ENCODE measurements at places on chromosomes 6 and 20.
A peak's percentile ranks its signal among the peaks of the same experiment; 100 is the strongest.

DNA sequence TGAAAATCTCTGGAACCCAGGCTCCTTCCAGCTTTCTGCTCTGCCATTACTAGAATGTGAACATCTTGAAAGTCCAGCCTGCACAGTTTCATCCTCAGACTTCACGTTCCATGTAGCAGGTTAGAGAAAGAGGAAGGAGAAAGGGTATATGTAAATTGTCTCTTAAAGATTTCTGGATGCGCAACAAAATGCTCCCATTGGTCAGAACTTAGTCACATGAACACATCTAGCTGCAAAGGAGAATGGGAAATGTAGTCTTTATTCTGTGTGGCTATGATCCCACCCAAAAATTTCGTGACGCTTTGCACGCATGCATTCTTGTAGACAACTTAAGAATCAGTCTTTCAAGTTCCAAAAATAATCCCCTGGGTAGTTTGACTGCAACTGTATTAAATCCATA, 46.4 kb upstream of the CHD6 start:
- peak; percentile 3 for DNase-seq

DNA sequence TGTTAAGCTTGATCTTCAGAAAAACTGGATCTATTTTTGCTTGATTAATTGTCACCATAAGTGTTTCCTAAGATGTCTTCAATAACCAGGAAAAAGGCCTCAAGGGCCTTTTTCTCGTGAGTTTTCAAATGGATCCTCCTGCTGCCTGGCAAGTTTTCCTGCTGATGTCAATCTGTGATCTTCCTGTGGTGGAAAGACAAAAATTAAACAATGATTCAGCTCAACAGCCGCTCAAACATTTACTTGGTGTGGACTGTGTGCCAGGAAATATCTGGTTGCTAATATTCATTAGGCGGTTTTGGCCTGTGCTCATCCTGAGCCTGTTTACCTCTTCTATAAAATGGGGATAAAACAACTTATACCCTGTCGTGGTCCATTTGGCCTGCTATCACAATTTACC, 35.4 kb upstream of the SSTR4 start:
- DNase-seq, result peak; percentile 19

DNA sequence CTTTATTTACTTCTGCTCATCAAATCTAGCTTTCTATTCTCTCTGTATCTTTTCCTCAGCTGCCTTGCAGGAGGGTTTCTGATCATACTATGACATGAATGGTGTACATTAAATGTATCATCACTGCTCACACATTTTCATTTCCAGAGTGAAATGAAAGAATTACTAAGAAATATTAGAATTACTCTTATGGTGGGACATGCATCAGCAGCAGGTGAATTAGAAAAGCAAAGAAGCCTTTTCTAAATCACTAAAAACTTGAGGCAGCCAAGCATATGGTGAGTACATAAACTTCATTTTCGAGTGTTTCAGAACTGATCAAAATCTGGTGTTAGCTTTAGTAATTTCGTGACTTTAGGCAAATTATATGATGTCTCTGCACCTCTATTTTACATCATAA, 23.6 kb downstream of the IL17A start:
- no peak for DNase-seq

- no peak for DNase-seq
Observed at GRCh38 chr6:3045777-3046176, 22.5 kb upstream of the RIPK1 start.

DNA sequence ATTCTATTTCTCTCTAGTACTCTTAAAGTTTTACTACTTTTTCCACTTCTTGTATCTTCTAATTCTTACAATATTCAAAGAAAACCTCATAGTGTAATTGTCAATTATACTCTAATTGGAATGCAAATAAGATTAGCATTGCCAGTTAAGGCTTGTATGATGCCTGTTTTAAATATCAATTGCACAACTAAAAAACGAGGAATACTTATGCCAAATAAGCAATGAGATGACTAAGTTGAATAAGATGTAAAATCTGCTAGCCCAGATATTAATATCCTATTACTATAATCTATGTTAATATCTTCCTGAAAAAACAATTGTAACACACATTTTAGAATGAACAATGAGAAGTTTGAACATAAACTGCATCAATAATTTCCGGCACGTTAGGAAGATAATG, 13.3 kb upstream of the AKAP7 start:
- DNase-seq, result no peak

DNA sequence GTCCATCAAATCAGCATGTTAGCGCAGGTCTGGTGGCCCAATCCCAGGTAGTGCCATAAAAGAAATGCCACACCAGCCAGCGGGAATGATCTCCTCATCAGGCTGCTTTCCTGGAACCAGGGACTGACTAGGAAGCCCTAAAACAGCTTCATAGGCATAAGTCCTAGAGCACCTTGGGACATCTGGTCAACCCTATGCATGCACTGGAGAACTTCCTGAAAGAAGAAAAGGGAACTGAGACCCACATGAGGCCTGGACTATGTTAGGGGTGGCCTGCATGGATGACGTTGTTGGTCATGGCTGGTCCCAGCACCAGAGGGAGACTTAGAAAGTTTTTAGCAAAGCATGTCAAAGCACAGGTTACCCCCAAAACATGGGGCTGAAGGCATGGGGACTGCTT, 7.6 kb upstream of the KCNK16 start:
- DNase-seq, result no peak

- DNase-seq, result no peak
Observed at GRCh38 chr6:75348882-75349261, 64.3 kb upstream of the TMEM30A start.

DNA sequence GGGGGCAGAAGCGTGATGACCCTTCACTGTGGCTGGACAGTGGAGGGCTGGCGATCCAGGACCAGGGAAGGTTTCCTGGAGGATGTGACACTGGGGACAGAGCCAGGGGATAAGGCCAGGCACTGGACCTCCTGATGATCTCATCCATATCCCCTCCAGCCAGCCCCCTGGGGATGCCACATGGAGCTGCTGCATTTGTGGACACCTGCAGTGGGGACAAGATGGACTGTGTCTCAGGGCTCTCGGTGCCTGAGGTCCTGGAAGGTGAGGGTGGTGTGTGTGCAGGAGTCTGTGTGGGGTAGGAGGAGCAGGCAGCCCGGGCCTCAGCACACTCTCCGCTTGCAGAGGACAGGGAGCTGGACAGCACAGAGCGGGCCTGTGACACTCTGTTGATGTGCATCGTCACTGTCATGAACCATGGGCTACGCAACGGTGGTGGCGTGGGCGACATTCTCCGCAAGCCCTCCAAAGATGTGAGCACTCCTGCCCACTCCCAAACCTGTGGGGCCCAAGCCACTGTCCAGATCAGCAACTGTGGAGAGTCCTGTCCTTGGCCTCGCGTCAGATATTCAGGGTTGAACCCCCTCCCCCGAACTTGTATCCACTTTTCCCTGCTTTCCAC, 19.9 kb downstream of the UQCC2 start:
- DNase-seq, result no peak

- peak; percentile 99 for DNase-seq
Observed at GRCh38 chr6:19836799-19837510, at the start of gene ID4. TSS of gene ID4 (plus strand) at chr6:19837370. CDS start at chr6:19837755, 385 bp downstream.
